ENCODE measurements at places on chromosomes 13 and 19.

- no peak for DNase-seq
Measured at GRCh38 chr13:103640606-103641005, 574.4 kb upstream of the SLC10A2 start.

GRCh38 chr19:57719901-57720519, 7.4 kb downstream of the ZNF671 start:
- DNase-seq = no peak

GRCh38 chr19:19871932-19872331, 6.2 kb downstream of the ZNF253 start:
- no peak for DNase-seq

- DNase-seq = no peak
Measured at GRCh38 chr13:103852036-103852435, 785.8 kb upstream of the SLC10A2 start.

DNA sequence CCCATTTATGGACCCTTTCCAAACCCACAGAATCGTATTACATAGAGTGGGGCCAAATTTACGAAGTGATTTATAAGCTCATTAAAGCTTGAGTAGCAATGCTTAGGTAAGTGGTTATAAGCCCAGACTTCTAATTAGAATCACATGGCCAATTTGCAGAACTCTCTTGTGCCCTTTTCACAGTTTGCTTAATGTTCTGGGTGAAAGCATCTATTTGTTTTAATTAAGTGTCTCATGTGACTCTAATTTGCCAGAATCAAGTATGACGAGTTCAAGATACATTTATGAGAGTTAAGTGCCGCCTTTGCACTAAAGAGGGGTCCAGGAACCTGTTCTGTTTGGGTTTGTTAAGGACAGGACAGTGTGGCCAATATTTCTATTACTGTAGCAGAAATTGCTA, 46.0 kb upstream of the ZNF681 start:
- DNase-seq = no peak

GRCh38 chr13:94595001-94595949, 677 bp downstream of the TGDS start:
- peak; percentile 38 for DNase-seq

- no peak for DNase-seq
Measured at GRCh38 chr19:1230783-1231489, 6.9 kb downstream of the CBARP start.
